Upper lobe of left lung (tissue), 6 donors: ENCODE measurements at places on chromosomes 1 and 21. TPM values are rescaled to one million over a fixed set of nuclear protein-coding genes. Genes with fewer than 3 reads are reported as not detected.

- no peak for DNase-seq
- H3K4me3 ChIP-seq: no peak overlapping the region
- no peak overlapping the region for H3K27ac ChIP-seq
- no peaks in the 10 kb centered on the region for H3K27me3 ChIP-seq
- no peaks in the 10 kb centered on the region for H3K4me1 ChIP-seq
- no peaks in the 10 kb centered on the region for H3K36me3 ChIP-seq
Measured at GRCh38 chr1:34396042-34396441, 219.3 kb downstream of the C1orf94 start.

DNA sequence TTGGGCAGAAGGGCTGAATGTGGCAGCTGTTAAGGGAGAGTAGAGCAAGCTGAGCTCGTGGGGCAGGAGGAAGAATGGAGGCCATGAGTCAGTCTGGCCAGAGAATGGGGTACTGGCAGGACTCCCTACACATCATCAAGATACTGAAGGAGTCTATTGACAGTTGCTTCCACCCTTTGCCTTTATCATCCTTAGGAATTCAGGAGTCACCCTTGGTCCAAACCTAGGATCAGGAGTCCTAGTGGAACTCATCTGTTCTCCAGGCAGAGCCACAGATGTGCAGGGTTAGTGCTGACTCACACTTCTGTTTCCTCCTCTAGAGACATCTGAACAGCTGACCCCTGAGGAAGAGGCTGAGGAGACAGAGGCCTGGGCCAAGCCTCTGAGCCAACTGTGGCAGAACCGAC is 18.7 kb upstream of the ST3GAL3 start:
- H3K27ac ChIP-seq: no peak overlapping the region
- DNase-seq: no peak
- peaks cover 92% of the 10 kb centered on the region for H3K36me3 ChIP-seq
- H3K4me1 ChIP-seq: no peaks in the 10 kb centered on the region

GRCh38 chr1:204045430-204045829 is 27.5 kb upstream of the SOX13 start:
- H3K4me1 ChIP-seq: peaks cover 5% of the 10 kb centered on the region
- H3K36me3 ChIP-seq: no peaks in the 10 kb centered on the region
- H3K27me3 ChIP-seq: no peaks in the 10 kb centered on the region
- no peak for DNase-seq

GRCh38 chr1:45488666-45489377 is 2.1 kb downstream of the TESK2 start:
- H3K4me3 ChIP-seq: no peak overlapping the region
- no peaks in the 10 kb centered on the region for H3K27me3 ChIP-seq
- H3K36me3 ChIP-seq: no peaks in the 10 kb centered on the region
- H3K27ac ChIP-seq: no peak overlapping the region
- H3K4me1 ChIP-seq: peaks cover 21% of the 10 kb centered on the region
- DNase-seq: no peak

- no peak for DNase-seq
- no peaks in the 10 kb centered on the region for H3K36me3 ChIP-seq
Measured at GRCh38 chr1:220500372-220500771, 27.6 kb upstream of the MARK1 start.

GALE gene
- 86.2 TPM for total RNA-seq

DNA sequence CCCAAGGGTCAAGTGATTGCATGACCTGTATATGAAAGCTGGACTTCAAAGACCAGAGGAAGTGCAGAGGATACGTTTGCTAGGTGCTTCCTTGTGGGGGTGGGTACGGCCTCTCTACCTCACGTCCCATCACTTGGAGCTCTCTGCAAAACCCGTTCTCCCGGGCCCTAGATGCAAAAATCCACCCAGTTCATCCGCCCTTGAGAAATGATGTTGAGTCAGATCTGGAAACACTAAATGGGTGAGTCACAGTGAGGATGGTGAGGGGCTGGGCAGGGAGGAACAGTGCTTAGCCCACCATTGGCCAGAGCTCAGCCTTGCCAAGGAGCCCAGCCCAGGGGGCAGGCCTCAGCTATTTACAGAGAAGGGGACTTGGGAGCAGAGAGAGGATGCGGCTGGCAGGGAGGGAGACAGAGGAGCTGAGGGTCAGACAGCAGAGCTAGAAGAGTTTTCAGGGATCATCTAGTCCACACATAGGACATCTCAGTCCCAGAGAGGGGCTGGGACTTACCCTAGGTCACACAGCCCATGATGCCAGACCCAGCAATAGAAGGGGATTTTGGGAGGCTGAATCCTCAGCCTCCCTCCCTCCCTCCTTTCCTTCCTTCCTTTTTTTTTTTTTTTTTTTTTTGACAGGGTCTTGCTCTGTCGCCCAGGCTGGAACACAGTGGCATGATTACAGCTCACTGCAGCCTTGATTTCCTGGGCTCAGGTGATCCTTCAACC is 14.6 kb downstream of the ARHGEF10L start:
- H3K4me1 ChIP-seq: peaks cover 14% of the 10 kb centered on the region
- no peaks in the 10 kb centered on the region for H3K27me3 ChIP-seq
- no peak for DNase-seq
- H3K27ac ChIP-seq: no peak overlapping the region

CFAP298 gene
- total RNA-seq: 25.1 TPM

- no peak overlapping the region for H3K4me3 ChIP-seq
- no peak for DNase-seq
- H3K4me1 ChIP-seq: no peaks in the 10 kb centered on the region
- H3K27me3 ChIP-seq: no peaks in the 10 kb centered on the region
Measured at GRCh38 chr1:67652800-67653199, 32.2 kb upstream of the GADD45A start.

GRCh38 chr1:82517586-82517985 is 716.9 kb downstream of the ADGRL2 start:
- no peak for DNase-seq
- no peaks in the 10 kb centered on the region for H3K4me1 ChIP-seq
- no peak overlapping the region for H3K27ac ChIP-seq
- H3K27me3 ChIP-seq: no peaks in the 10 kb centered on the region
- H3K36me3 ChIP-seq: no peaks in the 10 kb centered on the region
